Epithelial cell of proximal tubule (primary cell): ENCODE measurements at places on chromosomes 4 and X.

- peak; percentile 25 for DNase-seq
Observed at GRCh38 chr4:52983563-52984303, 121.6 kb downstream of the RASL11B start.

DNA sequence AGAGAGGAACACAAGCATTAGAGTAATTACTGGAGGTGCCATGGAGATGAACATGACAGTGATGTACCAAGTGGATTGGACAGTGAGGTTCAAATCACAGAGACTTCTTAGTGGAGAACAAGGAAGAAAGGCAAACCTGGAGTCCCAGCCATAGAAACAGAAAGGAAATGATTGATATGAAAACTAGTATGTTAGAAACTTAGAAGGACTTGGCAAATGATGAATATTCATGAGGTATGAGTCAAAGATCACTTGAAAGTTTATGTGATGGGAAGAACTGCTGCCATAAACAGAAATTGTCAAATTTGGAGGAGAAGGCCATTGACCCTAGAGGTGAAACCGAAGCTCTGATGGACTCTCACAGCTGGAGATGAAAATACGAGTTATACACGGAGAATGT lies 88.2 kb downstream of the PHOX2B start:
- no peak for DNase-seq

GRCh38 chrX:20225488-20225833 lies 41.2 kb downstream of the RPS6KA3 start:
- no peak for DNase-seq

DNA sequence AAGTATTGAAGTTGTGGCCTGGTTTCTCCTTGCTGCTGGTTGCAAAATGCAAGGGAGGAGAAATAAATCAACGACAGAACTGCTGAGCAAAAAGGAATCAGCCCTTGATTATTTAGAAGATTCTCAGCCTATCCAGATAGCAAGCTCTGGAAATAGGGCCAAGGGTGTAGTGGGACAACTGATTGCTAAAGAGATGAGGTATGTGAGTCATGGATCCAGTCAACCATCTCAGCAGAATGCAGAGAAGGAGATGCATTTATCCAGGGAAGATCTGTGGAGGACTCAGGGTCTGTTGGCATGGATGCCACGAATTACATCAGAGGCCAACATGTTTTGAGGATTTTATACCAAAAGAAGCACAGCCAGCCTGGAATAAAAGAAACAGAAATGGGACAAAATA lies 36.7 kb downstream of the FOXR2 start:
- peak; percentile 45 for DNase-seq

DNA sequence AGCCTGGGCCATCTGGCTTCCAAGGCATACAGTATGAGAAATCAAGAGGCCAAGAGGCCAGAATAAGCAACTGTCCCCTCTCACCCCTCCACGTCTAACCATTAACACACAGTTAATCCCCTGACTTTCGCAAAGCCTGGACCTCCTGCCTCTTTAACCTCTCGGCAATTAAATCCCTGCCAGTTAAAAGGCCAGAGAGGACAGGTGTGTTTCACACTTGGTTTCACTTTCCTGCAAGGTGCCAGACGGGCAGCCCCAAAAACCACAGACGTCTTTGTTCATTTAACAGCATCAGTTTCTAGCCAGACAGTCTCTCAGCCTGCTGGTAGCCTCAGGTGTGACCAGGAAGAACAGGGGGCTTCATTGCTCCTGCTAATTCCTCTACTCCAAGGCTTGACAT lies 91.1 kb upstream of the KIT start:
- no peak for DNase-seq

GRCh38 chr4:88880501-88881226 lies 176.3 kb downstream of the FAM13A start:
- no peak for DNase-seq

DNA sequence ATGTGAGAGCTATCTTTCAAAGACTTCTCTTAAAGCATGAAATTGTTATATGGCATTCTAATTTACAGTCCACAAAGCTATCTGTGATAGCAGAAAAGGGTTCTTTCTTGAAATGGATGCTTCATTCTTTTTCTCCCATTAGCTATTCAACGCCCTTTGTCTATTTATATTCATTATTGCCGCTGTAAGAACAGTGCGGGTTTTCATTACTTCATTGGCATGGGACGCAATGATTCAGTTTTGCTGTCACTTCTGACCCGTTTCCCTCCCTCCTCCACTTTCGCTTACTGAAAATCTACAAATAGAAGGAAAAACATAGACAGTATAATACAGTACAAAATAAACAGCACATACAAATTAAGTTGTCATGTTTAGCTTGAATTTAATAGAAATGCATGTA lies 394.6 kb downstream of the PCDH7 start:
- DNase-seq = no peak

- DNase-seq = no peak
Observed at GRCh38 chr4:147453561-147454141, 27.2 kb upstream of the EDNRA start.

DNA sequence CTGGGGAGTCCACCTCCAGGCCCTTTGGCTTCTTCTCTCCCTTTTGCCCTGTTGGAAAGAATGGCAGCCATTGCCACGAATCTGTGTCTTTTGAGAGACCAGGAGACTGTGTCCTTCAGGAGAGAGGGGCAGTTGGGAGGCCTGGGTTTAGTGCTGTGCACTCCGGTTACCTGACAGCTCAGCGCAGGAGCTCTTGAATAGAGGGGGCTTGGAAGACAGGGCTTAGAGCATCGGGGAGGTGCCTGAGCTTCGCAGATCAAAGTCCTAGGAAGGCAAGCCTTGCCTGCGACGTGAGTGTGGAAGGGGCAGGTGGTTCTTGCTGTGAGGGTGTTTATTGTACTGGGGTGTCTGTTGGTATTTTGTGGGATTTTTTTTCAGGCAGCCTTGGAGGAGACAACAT lies 41.9 kb upstream of the TADA2B start:
- no peak for DNase-seq

GRCh38 chrX:14697451-14697850 lies 168.1 kb downstream of the GLRA2 start:
- no peak for DNase-seq

GRCh38 chr4:102792361-102792936 lies 31.7 kb upstream of the MANBA start:
- DNase-seq = no peak
